ENCODE measurements at places on chromosomes 4 and X.

- peak; percentile 18 for DNase-seq
These were observed 234.8 kb downstream of the IL15 start for GRCh38 chr4:141871086-141871770.

GRCh38 chr4:112735474-112735951, 98.6 kb downstream of the LARP7 start:
- DNase-seq, result no peak

- no peak for DNase-seq
These were observed 79.5 kb downstream of the AFF1 start for GRCh38 chr4:87014284-87014782.

GRCh38 chr4:115058533-115058932, 54.9 kb downstream of the NDST4 start:
- DNase-seq, result no peak

DNA sequence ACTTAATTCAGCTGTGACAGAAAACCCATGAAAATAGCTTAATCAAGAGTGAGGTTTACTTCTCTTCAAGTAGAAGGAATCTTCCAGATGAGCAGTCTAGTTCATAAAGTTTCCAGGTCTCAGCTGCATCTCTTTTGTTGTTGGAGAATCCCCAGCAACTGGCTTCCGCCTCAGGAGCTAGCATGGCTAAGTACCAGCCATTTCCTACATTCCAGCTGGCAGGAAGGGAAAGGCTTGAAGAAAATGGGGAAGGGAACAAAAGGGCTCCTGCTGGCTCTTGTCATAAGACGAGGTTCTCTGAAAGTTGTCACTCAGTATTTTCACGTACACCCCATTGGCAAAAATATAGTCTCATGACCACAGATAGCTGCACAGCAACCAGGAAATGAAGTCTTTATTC, 27.3 kb upstream of the TRIM2 start:
- no peak for DNase-seq

DNA sequence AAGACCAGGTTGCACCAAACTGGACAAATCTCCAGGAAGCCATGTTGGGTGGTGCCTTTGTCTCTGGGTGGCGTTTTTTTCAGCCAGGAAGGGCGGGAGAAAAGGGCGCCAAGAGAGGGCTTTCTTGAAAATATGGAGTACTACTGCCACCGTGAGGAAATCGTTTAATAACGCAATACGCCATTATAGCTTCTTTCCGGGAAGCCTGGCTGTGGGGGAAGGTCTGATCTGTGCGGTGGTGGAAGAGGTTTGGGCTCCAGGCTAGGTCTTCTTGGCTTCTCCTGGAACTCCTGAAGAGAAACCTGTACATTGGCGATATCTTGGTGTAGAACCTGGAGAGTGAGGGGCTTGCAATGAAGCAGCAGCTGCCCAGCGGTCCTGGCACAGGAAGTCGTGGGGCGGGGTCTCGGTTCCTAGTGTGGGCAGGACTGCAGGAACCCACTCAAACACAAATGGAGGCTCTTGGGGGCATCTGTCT, 202.7 kb downstream of the OR13H1 start:
- peak; percentile 87 for DNase-seq

DNA sequence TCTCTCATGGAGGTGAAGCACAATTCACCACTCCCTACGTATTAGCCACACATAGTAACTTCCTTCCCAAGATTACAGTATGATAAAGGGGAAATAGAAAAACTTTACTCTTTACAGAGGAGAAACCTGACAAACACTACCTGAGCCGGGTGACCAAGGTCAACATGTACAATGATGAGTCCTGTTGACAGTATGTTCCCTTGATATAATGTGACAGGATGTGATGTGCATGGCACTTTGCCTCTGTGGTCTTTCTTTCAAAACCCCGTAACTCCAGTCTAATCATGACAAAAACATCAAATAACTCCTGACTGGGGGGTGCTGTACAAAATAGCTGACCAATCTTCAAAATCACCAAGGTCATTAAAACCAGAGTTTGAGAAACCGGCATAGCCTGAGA, 60.6 kb downstream of the CD99L2 start:
- no peak for DNase-seq

DNA sequence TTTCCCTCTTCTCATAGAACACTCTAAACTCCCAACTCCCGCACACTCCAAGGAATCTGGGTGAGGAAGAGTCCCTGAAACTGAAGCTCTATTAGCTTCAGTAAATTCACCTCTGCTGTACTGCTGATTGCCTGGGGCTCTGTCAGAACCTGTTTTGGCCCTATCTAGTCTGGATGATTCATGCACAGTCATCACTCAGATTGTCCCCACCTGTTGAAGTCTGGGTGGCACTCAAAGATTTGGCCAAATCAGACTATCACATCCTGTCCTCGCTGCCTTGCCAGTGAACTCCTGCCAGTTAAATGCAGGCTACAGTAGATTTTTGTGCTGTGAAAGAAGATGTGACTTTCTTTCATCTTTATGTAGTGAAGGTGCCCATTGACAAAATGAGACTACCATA, 63.5 kb upstream of the EMCN start:
- DNase-seq, result no peak

- no peak for DNase-seq
These were observed 175.0 kb upstream of the UGT8 start for GRCh38 chr4:114423582-114423981.

- no peak for DNase-seq
These were observed 81.0 kb upstream of the ARMCX2 start for GRCh38 chrX:101740642-101741041.

DNA sequence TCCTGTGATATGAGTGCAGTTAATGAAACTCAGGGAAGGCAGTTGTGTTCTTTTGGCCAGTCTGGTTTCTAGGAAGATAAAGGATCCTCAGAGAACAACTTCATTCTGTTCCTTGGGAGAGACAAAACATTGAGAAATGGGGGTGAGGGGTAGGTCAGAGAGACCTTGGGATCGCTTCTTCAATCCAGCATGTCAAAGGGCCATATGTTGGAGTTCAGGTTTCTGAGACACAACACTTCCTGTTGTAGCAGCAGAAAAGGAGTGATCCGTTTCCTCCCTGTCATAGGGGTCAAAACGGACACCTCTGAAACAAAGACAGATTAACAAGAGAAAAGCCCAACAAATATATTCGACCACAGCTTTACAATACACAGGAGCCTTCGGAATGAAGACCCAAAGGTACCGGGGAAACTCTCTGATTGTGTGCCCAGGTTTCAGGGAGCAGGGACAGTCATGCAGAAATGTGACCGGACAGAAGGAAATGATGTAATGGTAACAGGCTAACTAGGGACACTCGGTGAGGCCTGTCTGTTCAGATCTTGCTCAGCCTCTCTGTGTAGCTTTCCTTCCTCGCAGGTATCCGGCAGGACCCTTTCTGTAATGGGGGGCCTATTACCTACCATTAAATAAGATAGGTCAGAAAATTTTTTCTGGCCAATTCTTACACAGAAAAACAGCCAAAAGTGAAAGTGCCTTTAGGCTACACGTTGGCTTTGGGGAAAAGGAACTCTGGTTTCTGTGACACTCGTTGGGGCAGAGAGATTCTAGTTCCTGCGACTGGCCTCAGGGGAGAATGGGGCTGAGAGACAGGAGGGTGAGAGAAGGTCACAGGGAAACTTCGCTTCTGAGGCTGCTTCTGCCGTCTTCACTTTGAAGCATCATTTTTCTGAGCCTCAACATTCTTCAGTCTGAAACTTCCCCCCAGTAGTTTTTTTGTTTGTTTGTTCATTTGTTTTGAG, 103.3 kb upstream of the TLR3 start:
- DNase-seq, result no peak

GRCh38 chr4:159049780-159050375, 53.0 kb upstream of the RAPGEF2 start:
- DNase-seq, result no peak

- DNase-seq, result peak; percentile 35
These were observed 467.0 kb downstream of the PPARGC1A start for GRCh38 chr4:23422878-23423277.

DNA sequence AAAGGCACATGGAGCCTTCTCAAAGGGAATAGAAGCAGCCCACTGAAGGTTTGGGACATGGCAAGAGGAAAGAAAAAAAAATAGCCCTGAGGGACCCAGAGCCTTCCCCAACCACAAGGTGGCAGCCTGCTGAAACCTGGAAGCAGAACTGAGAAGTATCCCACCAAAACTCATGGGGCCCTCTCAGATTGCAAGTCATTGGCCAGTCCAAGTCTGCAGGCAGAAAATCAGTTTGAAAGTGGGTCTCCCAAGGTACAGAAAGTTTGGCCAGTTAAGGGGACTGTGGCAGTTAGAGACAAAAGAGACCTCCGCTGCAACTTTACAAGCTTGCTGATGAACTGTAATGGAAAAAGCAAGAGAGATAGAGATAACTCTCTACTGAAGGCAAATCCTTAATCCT, 155.8 kb downstream of the ANTXR2 start:
- DNase-seq, result peak; percentile 12

DNA sequence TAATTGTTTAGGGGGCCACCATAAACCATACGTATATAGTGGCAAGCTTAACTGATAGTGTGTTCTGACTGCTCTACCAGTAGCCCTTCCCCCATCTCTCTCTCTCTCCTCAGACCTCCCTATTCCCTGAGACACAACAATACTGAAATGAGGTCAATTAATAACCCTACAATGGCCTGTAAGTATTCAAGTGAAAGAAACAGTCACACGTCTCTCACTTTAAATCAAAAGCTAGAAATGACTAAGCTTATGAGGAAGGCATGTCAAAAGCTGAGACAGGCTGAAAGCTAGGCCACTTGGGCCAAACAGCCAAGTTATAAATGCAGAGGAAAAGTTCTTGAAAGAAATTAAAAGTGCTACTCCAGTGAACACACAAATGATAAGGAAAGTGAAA, 78.0 kb downstream of the PRDM5 start:
- DNase-seq, result peak; percentile 23

- peak; percentile 63 for DNase-seq
These were observed 73.0 kb upstream of the FRMPD4 start for GRCh38 chrX:12065251-12065650.

DNA sequence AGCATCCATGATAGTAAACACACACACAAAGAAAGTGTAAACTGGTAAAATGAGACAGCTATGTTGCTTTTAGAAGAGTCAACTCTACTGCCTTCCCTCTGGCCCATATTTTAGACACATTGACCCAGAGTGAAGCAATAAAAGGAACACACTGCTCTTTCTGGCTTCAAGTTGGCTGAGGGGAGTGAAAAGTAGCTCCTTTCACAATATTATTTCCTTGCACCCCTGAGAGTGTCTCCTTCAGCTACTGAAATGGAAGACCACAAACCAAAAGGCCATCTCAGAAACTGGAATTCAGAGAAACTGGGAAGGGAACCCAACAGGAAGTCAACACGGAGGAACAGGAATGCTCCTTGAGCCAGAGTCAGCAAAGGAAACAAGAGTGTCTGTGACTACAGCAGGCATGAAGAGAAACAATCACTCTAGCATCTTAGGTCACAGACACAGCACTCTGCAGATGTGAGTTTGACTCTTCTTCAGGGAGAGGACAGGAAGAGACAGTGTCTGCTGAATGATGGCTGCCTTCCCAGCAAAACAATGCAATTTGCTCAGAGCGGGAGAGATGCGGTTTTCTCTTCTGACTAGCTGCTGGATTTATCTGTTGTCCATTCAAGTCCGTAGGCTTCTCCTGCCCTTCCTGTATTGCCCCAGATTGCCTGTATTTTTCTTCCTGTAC, 106.7 kb downstream of the SPATA18 start:
- DNase-seq, result no peak

GRCh38 chr4:82380344-82380743, 6.6 kb upstream of the HNRNPD start:
- no peak for DNase-seq

DNA sequence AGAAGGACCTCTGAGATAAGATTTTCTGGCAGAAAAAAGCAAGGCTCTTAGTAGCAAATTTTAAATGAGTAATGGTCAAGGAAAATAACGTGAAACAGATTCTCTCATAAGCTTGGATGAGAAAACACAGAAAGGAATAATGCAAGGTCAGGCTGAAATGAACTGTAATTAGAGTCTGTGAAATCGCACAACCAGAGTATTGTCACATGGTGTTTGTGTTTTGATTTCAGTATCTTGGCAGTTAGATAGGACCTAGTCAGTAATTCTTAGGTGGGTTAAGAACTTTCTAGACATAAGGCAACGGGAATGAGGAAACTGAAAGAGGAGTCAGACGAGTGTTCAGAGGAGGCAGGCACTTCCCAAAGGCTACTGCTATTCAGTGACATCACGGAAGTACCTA, 34.6 kb downstream of the LIMCH1 start:
- no peak for DNase-seq

- no peak for DNase-seq
These were observed 42.9 kb downstream of the KIAA0232 start for GRCh38 chr4:6825403-6825802.

- no peak for DNase-seq
These were observed 148.8 kb downstream of the INPP4B start for GRCh38 chr4:142697320-142697719.

DNA sequence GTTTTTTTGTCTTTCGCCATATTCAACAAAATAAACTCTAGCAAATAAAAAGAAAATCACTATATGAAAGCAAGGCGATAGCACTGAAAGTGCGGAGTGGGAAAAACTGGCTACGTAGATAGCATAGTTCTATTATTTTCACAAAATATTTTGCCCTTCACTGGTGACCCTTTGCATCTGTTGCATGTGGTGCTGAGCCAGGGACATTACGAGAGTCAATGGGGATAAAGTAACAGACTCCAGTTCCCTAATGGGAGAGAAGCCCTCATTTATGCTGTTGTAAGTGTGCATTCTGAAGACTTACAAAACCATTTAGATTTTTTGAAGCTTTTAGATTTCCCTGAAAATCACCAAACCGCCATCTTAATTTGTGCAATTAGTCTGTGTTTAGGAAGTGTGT, 501.6 kb downstream of the PPARGC1A start:
- no peak for DNase-seq

GRCh38 chr4:30801876-30802275, 81.7 kb downstream of the PCDH7 start:
- no peak for DNase-seq

- no peak for DNase-seq
These were observed 4.0 kb downstream of the TMEM164 start for GRCh38 chrX:110006821-110007375.

- DNase-seq, result peak; percentile 8
These were observed 1137.0 kb downstream of the PCDH18 start for GRCh38 chr4:136395212-136395722.

GRCh38 chr4:99586322-99586721, 11.7 kb downstream of the MTTP start:
- peak; percentile 7 for DNase-seq

- no peak for DNase-seq
These were observed 16.0 kb downstream of the RAB40A start for GRCh38 chrX:103503163-103503852.

DNA sequence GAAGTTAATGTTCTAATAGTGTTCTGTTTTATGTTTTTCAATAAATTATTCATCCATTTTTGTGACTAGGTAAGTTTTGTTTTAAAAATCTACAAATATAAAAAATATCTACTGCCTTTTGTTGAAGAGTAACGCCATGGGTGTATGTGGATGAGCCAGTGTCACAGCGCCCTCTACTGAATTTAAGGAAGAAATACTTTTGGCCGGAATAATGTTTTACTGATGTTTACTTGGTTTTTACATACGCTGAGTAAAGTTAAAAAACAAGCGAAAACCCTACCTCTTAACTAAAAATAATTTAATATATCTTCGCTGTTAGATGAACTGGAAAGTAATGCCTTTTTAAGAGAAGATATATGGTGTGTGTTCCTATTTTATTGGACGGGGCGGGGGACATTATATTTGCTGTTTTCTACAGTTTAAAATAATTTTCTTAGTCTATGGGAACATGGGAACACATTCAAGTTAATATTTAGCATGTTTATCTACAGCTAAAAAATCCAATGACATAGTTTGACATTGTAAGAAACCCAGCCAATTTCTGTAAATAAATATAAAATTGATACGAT, 86.1 kb downstream of the CPE start:
- peak; percentile 63 for DNase-seq

GRCh38 chr4:15410750-15411149, 17.1 kb upstream of the C1QTNF7 start:
- no peak for DNase-seq

Data from astrocyte of the hippocampus (primary cell).